ENCODE measurements at places on chromosomes 7 and 10.
A peak's percentile ranks its signal among the peaks of the same experiment; 100 is the strongest.

- DNase-seq: no peak
Observed at GRCh38 chr10:71299071-71299785, 19.8 kb upstream of the SLC29A3 start.

DNA sequence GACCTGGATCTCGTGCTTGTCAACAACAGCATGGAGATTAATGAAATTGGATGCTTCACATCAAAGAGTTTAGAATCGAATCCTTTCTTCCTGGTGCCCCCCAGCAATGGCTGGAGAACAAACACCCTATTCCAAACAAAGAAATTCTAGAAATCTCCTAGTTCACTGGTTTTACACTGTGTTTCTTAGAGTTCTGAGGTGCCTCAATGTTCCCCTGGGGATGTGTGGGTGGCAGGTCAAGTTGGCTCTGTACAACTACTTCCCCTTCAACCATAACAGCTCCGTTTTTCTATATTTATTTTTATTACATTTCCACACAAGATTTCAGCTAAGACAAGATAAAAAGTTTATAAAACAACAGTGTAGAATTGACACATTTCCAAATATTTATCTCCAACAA, 22.5 kb downstream of the CH25H start:
- no peak for DNase-seq

DNA sequence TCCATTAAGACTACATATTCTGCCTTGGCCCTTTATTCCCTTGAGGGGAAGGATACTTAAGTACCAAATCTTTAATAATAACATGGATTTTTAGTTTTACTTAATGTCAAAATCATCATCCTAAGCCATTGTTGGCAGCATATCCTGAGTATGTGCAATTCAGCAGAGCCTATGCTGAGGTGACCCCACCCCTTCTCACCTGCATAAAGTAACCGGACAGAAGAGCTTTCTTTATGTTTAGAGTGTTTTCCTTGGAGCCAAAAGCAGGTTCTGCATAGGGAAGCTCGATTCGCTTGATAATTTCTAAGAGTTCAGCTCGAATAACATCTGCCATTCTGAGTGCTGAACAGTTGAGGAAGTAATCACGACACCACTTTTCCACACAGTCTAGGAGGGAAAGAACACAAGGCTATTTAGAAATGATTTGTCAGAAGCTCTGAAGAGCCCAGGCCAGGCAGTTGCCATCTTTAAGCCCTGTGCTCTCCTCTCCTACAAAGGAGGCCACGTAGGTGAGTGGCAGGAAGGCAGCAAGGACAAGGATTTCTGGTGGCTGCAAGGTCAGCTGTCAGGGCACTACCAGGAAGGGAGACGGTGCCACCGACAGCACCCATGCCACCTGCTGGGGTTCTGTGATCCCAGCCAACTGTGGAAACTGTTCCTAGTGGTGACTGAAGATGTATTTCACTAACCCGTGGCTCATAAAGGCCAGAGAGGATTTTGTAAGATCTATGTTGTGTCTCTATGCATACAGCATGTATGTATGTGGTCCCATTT, 15.6 kb downstream of the BCCIP start:
- DNase-seq: no peak

GRCh38 chr7:50697748-50698147, 84.9 kb downstream of the GRB10 start:
- DNase-seq: no peak

DNA sequence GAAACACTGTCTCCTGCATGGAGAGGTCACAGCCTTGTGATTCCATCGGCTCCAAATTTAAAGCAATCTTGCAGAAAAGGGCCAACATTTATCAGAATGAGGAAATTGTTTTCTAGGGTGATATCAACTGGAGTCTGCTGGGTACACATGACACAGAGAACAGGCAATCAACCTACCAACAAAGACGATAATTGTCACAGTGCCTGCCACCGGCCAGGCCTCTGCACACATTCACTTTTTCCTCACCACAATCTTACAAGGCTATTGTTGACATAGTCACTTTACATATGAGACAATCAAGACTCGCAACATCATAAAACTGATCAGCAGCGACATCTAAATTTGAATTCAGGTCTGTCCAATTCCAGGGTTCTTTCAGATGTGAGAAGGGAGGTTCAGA, 189.4 kb downstream of the KCNMA1 start:
- no peak for DNase-seq

- DNase-seq: no peak
Observed at GRCh38 chr7:137895301-137896221, 48.8 kb upstream of the DGKI start.

DNA sequence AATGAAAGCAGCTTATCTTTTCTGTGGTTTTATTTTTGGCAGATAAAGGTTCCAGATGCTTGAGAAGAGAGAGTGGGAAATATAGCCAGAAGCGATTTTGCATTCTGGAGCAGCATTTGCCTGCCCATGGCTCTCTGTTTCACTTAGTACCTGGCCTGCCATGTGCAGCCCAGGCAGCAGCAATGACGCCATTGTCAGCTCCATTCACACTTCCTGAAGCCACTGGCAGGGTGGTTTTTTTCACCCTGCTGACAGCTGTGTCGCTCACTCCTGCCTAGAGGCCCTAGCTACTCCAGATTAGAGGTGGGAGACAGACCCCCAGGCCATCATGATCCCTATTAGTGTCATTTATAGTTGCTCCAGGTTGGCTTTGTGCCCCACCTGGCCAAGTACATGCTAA, 30.1 kb upstream of the NEUROD6 start:
- no peak for DNase-seq

GRCh38 chr10:17682236-17682946, 38.4 kb downstream of the STAM start:
- DNase-seq: no peak

GRCh38 chr10:5484205-5484604, 15.2 kb downstream of the CALML5 start:
- DNase-seq: no peak

DNA sequence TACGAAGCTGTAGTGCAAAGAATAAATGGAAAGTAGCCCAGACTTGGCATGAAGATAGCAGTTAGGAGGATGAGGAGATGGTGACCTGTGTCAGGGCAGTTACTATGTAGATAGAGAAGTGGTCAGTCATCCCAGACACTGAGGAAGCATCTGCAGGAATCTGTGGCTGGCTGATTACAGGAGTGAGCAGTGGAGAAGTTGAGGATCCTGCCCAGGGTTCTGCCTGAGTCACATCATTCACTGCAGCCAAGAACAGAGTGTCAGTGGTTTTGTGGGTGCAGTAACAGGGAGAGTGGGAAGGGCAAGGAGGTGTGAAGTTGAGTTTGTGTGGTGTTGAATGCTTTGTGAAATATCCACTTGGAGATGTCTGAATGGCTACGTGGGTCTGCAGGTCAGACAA, 676.4 kb upstream of the NRP1 start:
- DNase-seq: no peak

DNA sequence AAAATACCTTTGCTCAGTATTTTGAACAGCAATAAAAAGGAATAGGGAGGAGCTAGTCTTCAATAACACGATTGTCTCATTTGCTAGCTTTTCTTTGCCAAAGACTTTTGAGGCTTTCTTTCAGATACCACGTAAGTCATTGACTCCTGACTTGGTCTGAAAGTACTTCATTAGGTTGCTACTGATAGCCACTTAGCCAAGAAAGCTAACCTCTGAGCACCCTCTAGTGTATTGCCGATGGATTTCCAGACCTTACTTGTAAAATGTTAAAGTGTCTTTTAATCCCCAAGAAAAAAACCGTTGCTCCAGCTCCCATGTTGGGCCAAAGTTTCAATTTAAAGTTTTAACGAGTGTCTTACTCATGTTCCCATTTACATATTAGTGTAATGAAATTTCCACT, 63.4 kb upstream of the STRIP2 start:
- DNase-seq: no peak

DNA sequence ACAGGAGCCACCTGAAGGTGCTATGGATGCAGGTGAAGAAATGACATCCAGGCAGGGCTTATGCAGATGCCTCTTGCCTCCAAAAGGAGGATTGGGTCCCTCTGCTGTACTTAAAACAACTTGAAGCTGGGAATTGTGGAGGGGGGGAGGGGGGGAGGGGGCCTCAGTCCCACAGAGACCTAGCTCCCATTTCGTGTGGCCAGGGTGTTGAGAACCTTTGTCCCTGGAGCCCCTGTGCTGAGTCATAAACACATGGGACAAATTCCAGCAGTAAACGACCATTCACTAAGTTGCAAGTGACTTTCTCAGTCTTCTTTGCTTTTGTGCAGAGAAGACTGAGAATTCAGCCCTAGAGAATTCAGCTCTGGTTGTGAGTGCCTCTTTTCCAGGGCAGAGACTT, 96.5 kb upstream of the PODXL start:
- DNase-seq: no peak

DNA sequence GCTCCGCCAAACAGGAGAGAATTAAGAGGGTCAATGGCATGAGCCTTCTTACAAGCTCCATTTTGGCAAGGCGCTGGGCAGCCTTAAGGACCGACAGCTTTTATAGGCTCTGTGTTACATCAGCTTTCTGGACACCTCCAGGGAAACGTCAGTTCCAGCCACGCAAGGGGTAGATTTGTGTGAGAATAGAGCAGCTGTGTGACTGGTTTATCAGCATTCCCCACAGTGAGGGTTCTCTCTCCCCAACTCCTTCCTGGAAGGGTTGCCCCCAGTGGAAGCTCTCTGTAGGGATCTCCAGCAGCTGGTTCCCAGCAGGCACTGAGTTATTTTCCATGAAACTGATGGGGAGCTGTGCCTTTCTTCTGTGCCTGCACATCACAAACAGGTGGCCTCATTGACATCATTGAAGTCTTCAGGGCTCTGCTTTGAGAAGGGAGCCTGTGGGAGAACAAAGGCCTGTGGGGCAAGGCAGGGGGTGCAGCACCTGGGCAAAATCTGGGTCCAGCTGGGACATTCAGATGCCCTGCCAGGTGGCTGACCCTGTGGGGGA, at the start of gene CUZD1:
Gene CUZD1, minus strand, starts transcription at position 75 of the 550 bp plus-strand sequence. Its CDS starts 14 bp downstream, at position 61.
- no peak for DNase-seq

DNA sequence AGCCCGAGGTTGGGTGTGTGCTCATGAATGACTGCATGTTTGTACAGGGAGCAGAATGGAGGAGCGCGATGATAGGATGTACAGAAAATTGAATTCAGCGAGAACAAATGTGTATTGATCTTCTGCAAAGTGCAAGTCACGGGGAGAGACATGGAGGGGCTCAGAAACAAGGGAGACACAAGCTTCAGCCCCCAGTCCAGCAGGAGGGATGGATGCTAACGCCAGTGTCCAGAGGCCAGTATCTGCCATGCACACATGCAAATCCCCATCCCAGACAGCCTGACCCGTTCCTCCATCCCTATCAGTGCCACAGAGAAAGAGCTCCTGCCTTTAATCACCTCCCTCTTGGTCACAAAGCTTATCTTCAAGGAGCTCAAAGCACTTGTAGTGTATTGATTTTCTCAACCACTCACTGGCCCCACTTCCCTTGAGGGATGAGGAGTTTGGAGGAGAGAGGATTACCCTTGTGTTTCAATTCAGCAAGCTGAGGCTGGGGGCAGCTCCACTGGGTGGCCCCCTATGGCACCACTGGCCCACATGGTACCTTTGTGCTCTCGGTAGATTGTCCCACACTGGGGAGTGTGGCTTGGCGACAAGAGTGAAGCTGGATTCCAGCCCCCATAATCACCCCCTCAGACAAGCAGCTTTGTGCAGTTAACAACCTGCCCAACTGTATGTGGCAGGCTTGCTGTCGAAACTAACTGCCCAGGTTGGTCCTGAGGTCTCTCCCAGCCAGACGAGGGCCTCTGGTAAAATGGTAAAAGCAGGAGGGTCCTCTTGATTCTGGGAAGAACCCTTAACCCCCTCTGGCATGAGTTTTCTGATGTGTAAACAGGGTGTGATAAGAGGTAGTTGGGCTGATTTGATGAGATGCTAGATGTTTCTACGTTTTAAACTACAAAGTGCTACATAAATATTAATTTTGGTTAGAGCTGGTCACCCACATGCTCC, 151.6 kb upstream of the UNC5B start:
- no peak for DNase-seq

DNA sequence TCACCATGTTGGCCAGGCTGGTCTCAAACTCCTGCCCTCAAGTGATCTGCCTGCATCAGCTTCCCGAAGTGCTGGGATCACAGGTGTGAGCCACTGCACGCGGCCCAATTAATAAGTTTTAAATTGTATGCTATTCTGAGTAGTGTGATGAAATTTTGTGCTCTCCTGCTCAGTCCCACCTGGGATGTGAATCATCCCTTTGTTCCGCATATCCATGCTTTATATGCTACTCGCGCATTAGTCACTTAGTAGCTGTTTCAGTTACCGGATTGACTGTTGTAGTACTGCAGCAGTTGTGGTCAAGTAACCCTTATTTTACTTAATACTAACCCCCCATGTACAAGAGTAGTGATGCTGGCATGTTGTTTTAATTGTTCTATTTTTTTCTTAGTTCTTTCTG, 47.3 kb upstream of the OIT3 start:
- no peak for DNase-seq

GRCh38 chr7:126803060-126803665, 449.6 kb downstream of the GRM8 start:
- peak; percentile 82 for DNase-seq

- no peak for DNase-seq
Observed at GRCh38 chr10:23047201-23048050, 48.0 kb upstream of the MSRB2 start.

GRCh38 chr7:120842121-120842621, 15.8 kb downstream of the TSPAN12 start:
- peak; percentile 93 for DNase-seq

- no peak for DNase-seq
Observed at GRCh38 chr7:87774690-87775089, 101.5 kb downstream of the SLC25A40 start.

DNA sequence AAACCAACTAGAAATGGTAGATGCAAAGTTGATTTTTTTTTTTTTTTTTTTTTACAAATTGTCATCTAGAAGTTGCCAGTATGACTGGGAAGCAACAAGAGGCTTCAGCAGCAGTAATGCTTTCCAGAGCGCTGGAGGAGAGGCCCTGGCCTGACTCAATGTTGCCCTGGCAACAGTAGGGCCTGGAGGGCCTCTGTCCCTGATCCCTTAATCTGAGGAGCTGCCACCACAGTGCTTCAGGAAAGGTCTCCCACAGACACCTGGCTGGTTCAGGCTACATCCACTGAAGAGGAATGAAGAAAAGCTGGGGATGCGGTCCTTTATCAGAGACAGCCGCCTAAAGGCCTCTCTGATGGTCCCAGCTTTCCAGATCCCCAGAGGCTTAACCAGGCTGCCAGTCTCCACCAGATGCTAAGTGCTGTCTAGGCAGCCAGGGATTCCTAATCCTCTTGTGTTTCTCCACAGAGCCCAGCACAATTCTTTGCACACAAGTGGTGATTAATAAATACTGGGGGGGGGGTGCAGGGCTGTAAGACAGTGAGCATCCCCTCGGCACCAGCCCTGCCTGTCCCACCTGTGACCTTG, 33.7 kb downstream of the ZNF777 start:
- DNase-seq: no peak

- no peak for DNase-seq
Observed at GRCh38 chr7:51139796-51140195, 176.8 kb downstream of the COBL start.

All from NCI-H2081 (cell line).